ENCODE measurements at places on chromosomes 13 and 19. TPM values are rescaled to one million over a fixed set of nuclear protein-coding genes. Genes with fewer than 3 reads are reported as not detected.

Gene CYP2A7
- total RNA-seq, result not detected

Gene SLC46A3
- total RNA-seq, result 2.8 TPM

GRCh38 chr19:47058621-47059022, 10.2 kb upstream of the TMEM160 start:
- no peak overlapping the region for H3K27ac ChIP-seq
- no peaks in the 10 kb centered on the region for H3K27me3 ChIP-seq
- H3K36me3 ChIP-seq, result no peaks in the 10 kb centered on the region
- no peak for DNase-seq
- H3K4me1 ChIP-seq, result no peaks in the 10 kb centered on the region
- no peak overlapping the region for H3K4me3 ChIP-seq

DNA sequence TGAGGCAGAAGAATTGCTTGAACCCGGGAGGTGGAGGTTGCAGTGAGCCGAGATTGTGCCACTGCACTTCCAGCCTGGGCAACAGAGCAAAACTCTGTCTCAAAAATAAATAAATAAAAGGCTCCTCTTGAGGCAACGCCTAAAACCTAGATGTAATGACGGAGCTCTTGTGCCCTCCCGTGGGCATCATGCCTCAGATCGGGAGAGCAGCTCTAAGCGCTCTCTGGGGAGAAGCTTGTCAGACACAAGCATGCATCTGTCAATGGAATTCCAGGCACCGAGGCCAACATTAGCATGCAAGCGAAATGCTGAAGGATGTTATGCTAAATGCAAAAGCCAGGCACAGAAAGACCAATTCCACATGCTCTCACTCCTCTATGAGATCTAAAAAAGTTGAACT, 45.6 kb upstream of the MRI1 start:
- no peaks in the 10 kb centered on the region for H3K4me1 ChIP-seq
- no peak for DNase-seq
- H3K27ac ChIP-seq, result no peak overlapping the region
- H3K27me3 ChIP-seq, result peaks cover 9% of the 10 kb centered on the region
- no peaks in the 10 kb centered on the region for H3K36me3 ChIP-seq
- H3K4me3 ChIP-seq, result no peak overlapping the region

DNA sequence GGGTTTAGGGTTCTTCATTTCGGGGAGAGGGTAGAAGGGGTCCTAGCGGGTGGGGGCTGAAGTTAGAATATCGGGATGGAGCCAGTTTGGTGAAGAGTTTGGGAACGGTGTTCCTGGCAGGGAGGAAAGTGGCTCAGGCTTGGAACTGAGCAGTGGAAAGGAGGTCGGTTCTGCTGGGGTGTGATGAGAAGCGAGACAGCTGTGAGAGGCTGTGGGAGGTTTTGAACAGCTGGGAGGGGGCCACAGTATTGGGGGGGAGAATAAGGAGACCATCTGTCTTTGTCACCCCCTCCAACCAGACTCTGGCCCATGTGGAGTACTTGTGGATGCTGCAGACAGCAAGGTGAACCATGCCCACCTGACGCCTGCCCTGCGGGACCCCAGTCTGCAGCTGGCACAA, 1.0 kb upstream of the TM6SF2 start:
- H3K4me3 ChIP-seq, result no peak overlapping the region
- peaks cover 12% of the 10 kb centered on the region for H3K27me3 ChIP-seq
- H3K27ac ChIP-seq, result no peak overlapping the region
- DNase-seq, result no peak
- H3K4me1 ChIP-seq, result peaks cover 5% of the 10 kb centered on the region
- H3K36me3 ChIP-seq, result peaks cover 16% of the 10 kb centered on the region

GRCh38 chr19:32677657-32678056, 2.0 kb downstream of the RGS9BP start:
- peaks cover 11% of the 10 kb centered on the region for H3K27me3 ChIP-seq
- peaks cover 21% of the 10 kb centered on the region for H3K4me1 ChIP-seq
- DNase-seq, result no peak
- no peak overlapping the region for H3K4me3 ChIP-seq

- no peaks in the 10 kb centered on the region for H3K36me3 ChIP-seq
- H3K4me3 ChIP-seq, result peak within 1 kb of the TSS; percentile 60
- H3K27ac ChIP-seq, result peak within 1 kb of the TSS; percentile 19
- peak; percentile 56 for DNase-seq
- peaks cover 57% of the 10 kb centered on the region for H3K4me1 ChIP-seq
- H3K27me3 ChIP-seq, result no peaks in the 10 kb centered on the region
These were observed at the start of gene B3GNT3 for GRCh38 chr19:17794731-17795494. Gene B3GNT3 (plus strand): TSS chr19:17795138. CDS start chr19:17807808, 12,670 bp downstream.

DNA sequence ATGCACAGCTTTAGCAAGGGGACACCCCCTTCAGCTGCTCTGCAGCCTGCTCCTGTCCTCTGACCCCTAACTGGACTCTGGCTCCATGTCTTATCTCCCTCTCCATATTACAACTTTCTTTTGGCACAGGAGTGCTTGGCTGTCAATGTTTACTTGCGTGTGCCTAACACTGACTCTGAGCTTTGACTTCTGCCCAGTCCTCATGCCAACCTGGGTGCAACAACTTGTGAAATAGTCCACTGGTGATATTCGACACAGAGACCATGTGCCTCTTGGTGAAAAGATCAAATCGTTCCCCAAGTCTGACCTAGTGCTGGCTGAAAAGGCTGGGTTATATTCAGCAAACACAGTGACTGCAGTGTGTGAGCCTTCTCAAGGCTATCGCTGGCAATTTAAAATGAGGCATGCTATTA, 34.1 kb upstream of the KLF12 start:
- H3K27ac ChIP-seq, result no peak overlapping the region
- no peak for DNase-seq
- H3K4me1 ChIP-seq, result no peaks in the 10 kb centered on the region
- no peak overlapping the region for H3K4me3 ChIP-seq

GRCh38 chr13:36608474-36608873, 65.3 kb upstream of the SERTM1 start:
- peaks cover 2% of the 10 kb centered on the region for H3K27me3 ChIP-seq
- H3K36me3 ChIP-seq, result no peaks in the 10 kb centered on the region
- no peak overlapping the region for H3K27ac ChIP-seq
- no peaks in the 10 kb centered on the region for H3K4me1 ChIP-seq
- no peak for DNase-seq

GRCh38 chr19:18515959-18516358, 5.9 kb downstream of the ELL start:
- no peak for DNase-seq
- H3K36me3 ChIP-seq, result no peaks in the 10 kb centered on the region
- H3K4me3 ChIP-seq, result no peak overlapping the region
- peaks cover 36% of the 10 kb centered on the region for H3K4me1 ChIP-seq
- H3K27ac ChIP-seq, result peak overlapping the region; percentile 28
- no peaks in the 10 kb centered on the region for H3K27me3 ChIP-seq
